ENCODE measurements at places on chromosomes 6 and 20. TPM values are rescaled to one million over a fixed set of nuclear protein-coding genes. Genes with fewer than 3 reads are reported as not detected.

- no peak for DNase-seq
Observed at GRCh38 chr20:24495266-24495665, 25.8 kb downstream of the SYNDIG1 start.

DNA sequence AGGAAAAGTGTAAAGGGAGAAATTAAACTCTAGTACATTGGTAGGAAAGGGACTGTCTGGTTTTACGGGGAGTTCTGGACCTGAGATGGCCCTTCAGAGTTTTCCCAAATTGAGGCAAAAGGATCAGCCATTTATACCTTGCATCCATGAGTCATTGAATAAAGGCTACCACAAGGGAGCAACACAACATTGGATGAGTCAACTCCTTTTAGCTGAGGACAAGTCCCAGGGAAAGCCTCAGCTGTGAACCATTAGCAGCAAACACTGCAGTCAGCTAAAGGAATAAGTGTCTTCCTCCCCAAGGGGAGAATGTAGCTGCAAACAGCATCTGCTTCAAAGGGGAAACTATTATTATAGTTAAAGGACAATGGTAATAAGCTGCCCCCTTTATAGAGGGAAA is 468.7 kb upstream of the ID4 start:
- no peak for DNase-seq

The MCCD1 gene
- total RNA-seq = not detected

DNA sequence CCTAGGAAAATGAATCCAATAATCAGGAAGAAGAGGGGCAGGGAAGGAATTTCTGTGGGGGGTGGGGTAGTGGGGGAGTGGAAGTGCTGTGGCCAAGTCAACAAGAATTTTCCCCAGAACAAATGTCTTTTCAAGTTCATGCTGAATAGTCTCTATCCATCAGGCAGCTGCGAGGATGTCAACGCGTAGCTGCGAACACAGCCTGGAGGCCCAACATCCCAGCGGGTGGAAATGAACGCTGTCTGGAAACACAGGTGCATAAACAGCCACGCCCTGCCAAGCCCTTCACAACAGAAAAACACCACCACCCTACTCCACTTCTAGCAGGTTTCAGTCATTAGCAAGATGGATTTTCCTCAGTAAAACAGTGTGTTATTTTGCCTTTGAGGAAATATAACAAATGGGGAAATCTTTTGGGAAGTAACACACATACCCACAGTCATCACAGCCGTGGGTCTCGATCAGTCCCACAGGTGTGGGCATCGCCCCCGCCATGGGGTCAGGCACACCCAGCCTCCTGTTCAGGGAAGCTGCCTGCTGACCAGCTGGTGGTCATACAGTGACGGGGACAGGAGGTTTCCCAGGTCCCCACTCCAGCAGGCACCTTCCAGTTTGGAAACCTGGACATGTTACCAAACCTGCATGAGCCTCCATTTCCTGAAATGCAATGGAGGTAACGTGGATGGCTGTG is 112.1 kb upstream of the THBS2 start:
- DNase-seq = no peak

DNA sequence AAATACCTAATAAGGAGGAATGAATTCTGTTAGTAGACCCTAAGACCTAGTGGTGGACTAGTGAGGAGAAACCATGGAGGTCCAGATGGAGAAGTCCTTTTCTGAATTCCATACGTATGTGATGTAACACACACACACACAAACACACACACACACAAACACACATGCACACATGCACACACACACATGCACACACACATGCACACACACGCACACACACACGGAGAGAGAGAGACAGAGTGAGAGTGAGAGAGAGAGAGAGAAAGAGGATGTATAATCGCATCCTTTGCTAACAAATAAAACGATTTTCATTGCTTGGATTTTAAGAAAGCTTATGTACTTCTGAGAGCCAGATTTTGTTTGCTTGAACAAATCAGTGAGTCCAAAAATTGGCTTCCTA is 132.6 kb upstream of the CEP162 start:
- DNase-seq = no peak

- no peak for DNase-seq
Observed at GRCh38 chr6:52995913-52996645, 995 bp upstream of the GSTA4 start.

The TULP1 gene
- total RNA-seq = not detected
